Amniotic epithelial cell (primary cell): ENCODE measurements at places on chromosomes 2 and 18.

DNA sequence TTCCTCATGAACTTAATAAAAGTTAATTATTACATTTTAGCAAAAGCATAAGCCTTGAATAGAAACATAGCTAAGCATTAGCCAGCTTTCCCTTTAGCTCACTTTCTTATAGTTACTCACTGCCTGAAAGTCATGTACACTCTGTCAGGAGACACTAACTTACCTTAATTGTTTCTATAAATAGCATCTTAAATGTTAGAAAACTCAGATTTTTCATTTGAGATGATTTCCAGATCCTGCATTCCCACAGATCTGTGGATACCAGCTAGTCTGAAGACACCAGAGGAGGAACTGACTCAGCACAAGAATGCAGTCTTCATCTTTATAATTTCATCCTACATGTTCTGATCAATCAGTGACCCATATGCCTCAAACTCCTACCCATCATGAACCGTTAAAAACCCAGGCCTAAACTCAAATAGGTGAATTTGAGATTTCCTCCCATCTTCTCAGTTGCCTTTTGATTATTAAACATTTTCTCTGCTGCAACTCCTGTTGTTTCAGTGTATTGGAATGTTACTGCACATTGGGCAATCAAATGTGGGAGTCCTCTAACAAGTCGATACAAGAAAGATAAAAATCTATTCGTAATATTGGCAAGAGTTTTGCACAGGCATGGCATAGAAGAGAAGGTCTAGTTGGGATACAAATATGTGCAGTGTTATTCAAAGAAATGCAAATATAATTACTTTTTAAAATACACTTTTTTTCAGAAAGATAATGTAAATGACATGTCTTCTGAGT lies 857.4 kb upstream of the CDH2 start:
- peak; percentile 45 for DNase-seq

DNA sequence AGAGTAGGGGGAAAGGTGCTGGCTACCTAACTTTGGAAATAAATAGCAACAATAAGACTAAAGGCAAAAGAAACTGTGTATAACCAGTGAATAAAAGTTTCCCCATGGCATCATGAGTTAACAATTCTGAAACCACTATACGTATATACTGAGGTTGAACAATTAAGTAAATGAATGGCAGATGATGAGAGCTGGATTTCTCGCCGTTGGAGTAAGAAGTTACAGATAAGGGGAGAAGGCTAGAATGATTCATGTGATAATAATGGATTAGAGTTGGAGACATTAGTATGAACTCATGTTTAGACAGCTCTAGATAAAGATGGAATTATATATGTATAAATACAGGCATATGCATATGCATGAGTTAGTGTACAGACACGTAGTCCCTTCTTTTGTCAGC lies 152.7 kb downstream of the UBR3 start:
- peak; percentile 70 for DNase-seq

GRCh38 chr2:119574108-119574815 lies 30.0 kb downstream of the CFAP221 start:
- DNase-seq: no peak

DNA sequence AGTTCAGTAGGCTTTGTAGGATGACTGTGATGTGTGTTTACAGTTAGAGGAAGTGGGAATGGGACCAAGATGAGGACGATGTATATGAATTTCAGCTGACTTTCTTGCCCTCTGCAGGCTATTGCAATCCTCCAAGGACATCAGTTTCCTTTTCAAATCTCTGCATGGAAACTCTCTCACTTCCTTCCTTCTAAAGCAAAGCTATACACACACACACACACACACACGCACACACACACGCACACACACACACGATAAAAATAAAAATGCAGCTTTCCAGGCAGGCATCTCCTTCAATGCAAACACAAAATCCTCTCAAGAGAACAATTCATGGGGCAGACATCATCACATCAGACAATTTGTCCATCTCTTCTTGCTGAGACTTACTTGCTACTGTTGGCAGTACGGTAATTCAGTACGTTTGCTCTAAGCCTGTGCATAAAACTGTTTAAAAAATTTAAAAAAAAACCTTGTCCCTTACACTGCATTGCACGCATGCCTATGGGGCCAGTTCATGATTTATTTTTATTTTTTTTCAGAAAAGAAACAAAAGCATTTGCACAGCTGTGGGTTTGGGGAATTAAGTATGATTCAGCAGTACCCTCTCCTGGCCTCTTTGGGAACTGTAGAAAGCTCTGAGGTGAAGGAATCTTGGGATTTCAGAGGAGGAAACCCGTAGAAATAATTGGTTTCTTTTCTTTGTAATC lies 27.1 kb upstream of the ICOS start:
- peak; percentile 60 for DNase-seq

DNA sequence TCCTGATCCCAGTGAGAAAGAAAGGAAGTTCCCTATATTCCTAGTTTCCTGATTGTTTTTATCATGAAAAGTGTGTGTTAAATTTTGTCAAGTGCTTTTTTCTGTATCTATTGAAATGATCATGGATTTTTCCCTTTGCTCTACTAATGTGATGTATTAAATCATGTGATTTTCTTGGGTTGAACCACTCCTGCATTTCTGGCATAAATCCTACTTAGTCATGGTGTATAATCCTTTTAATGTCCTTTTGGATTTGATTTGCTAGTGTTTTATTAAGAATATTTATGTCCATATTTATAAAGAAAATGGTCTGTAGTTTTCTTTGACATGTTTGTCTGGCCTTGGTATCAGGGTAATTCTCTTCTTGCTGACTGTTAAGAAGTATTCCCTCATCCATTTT lies 87.3 kb upstream of the CNGA3 start:
- no peak for DNase-seq

- no peak for DNase-seq
These were observed 68.5 kb upstream of the WDR75 start for GRCh38 chr2:189372688-189373257.

DNA sequence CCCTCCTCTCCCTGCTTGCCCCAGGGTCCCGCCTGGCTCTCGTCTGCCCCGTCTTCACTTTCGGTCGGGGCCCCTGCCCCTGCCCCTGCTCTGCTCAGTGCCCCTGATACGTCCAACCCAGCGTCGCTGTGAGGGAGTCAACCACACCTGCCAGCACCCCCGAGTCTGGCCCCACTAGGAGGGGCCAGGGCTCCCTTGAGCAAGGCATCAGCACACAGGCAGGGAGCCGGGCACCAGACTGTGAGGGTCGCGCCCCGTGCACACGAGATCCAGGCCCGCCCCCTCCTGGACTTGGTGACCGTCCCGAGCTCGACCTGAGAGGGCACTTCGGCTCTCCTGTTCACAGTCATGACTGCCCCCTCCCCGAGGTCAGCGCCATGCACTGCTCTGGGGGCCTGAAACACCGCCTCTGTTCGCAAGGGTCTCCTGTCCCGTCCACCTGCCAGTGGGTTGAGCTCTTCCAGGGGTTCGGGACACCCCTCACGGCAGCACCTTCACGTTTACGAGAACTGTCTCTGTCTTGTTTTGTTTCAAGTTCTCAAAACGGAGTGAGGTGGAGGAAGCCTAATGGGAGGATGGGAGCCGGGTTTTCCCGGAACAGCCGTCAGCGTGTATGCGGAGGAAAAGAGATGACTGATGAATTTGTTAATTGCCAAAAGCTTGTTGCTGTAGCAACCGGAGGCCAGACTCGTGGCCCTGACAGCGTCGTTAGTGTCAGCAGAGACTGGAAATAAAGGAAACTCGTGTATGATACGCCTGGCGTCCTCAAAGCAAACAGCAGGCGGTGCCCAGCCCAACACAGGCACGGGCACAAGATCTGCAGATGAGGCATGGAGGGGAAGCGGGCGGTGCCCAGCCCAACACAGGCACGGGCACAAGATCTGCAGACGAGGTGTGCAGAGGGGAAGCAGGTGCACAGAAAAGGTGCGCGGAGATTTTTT lies 48.2 kb upstream of the KCNG2 start:
- DNase-seq: no peak

GRCh38 chr2:188577231-188577630 lies 285.6 kb downstream of the GULP1 start:
- DNase-seq: peak; percentile 88

GRCh38 chr2:232835687-232836208 lies 34.3 kb upstream of the SNORC start:
- DNase-seq: no peak
